Glutamatergic neuron (in vitro differentiated cells): ENCODE measurements at places on chromosomes 13 and 19. TPM values are rescaled to one million over a fixed set of nuclear protein-coding genes. Genes with fewer than 3 reads are reported as not detected.
A peak's percentile ranks its signal among the peaks of the same experiment; 100 is the strongest.

The JSRP1 gene
- not detected for total RNA-seq

The GNG7 gene
- 8.0 TPM for total RNA-seq

GRCh38 chr13:26872525-26873385 lies 112.2 kb upstream of the GPR12 start:
- no peaks in the 10 kb centered on the region for H3K27me3 ChIP-seq
- H3K4me3 ChIP-seq = no peak overlapping the region
- peaks cover 22% of the 10 kb centered on the region for H3K4me1 ChIP-seq
- peaks cover 10% of the 10 kb centered on the region for H3K36me3 ChIP-seq
- H3K27ac ChIP-seq = peak overlapping the region; percentile 46

- no peak for DNase-seq
- H3K27ac ChIP-seq = no peak overlapping the region
- peaks cover 1% of the 10 kb centered on the region for H3K4me1 ChIP-seq
- H3K4me3 ChIP-seq = no peak overlapping the region
- H3K36me3 ChIP-seq = no peaks in the 10 kb centered on the region
These were observed 100.5 kb downstream of the FLT1 start for GRCh38 chr13:28394422-28394821.

- peak overlapping the region; percentile 99 for H3K27ac ChIP-seq
- DNase-seq = peak; percentile 75
- no peaks in the 10 kb centered on the region for H3K36me3 ChIP-seq
- peak overlapping the region; percentile 81 for H3K4me3 ChIP-seq
- H3K27me3 ChIP-seq = peaks cover 18% of the 10 kb centered on the region
These were observed 6.4 kb downstream of the KLF16 start for GRCh38 chr19:1856698-1857603.

- peaks cover 5% of the 10 kb centered on the region for H3K36me3 ChIP-seq
- no peak overlapping the region for H3K27ac ChIP-seq
- no peaks in the 10 kb centered on the region for H3K27me3 ChIP-seq
- no peaks in the 10 kb centered on the region for H3K4me1 ChIP-seq
- no peak for DNase-seq
- no peak overlapping the region for H3K4me3 ChIP-seq
These were observed 142.4 kb downstream of the MYCBP2 start for GRCh38 chr13:77184455-77184854.

DNA sequence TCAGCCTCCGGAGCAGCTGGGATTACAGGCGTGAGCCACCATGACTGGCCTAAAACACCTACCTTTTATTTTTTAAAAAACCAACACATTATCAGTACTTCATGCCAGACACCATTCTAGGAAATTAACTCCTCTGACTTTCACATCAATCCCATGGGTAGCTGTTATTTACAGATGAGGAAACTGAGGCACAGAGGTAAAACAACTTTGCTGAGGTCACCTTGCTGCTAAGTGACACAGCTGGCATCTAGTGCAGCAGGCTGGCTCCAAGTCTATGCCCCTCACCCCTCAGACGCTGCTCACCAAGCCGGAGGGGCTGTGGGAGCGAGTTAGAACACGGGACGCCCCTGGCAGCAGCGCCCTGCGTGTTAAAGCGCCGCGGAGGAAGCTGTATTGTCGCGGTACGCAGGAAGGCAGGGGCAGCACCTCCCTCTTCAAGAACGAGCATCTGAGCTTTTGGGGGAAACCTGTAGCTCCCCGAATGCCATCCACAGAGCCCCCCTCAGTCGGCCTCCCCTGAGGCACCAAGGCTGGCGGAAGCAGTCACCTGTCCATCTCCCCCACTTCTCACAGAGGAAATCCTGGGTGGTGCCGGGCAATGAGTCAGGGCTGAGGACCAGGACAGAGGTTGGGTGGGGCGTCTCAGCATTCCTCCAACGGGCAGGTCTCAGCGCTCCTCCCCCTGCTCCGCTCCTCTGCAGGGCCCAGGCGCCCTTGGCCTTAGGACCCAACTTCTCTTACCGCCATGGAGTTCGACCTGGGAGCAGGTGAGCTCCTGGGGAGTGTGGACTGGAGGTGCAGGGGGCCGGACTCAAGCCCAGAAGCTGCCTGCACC lies at the start of gene C19orf33:
C19orf33 (plus strand) TSS at position 735 of the 835 bp plus-strand sequence; CDS start at position 746, 11 bp downstream.
- H3K4me3 ChIP-seq = peak within 1 kb of the TSS; percentile 30
- peaks cover 18% of the 10 kb centered on the region for H3K4me1 ChIP-seq
- H3K27me3 ChIP-seq = peaks cover 6% of the 10 kb centered on the region
- no peaks in the 10 kb centered on the region for H3K36me3 ChIP-seq
- no peak for DNase-seq
